ENCODE measurements at places on chromosomes 12 and 14. TPM values are rescaled to one million over a fixed set of nuclear protein-coding genes. Genes with fewer than 3 reads are reported as not detected.

Gene IFNG-AS1
- not detected for total RNA-seq

Gene RFX4
- not detected for total RNA-seq

Gene SLC6A15
- not detected for total RNA-seq

Gene PPP1R1A
- 3.6 TPM for total RNA-seq

Gene TMEM119
- 5.9 TPM for total RNA-seq

Gene BATF
- not detected for total RNA-seq

Data from body of pancreas (tissue), 4 donors.